Stimulated activated CD4-positive, alpha-beta T cell treated with anti-CD3 and anti-CD28 coated beads, Interleukin-15, amount 100 ng/mL, for 1 hour (primary cell): ENCODE measurements at places on chromosomes 2 and 18.

- DNase-seq = no peak
Measured at GRCh38 chr2:43107679-43108078, 118.7 kb downstream of the ZFP36L2 start.

DNA sequence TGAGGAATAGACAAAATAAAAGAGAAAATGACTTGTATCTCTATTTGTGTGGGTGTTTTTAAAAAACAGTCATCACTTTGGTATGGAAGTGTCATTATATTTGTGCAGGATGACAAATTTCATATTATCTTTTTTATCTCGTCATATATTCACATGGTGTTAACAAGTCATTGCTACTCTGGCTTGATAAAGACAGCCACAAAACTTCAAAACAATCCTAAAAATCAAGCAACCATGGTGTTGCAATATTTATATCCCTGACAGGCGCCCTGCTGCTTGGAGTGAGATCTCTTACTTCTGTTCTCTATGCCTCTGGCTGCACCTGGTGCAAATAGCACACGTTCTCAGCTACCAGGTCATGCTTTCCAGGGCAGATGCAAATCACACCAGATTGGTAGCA lies 278.0 kb upstream of the EPHA4 start:
- no peak for DNase-seq

DNA sequence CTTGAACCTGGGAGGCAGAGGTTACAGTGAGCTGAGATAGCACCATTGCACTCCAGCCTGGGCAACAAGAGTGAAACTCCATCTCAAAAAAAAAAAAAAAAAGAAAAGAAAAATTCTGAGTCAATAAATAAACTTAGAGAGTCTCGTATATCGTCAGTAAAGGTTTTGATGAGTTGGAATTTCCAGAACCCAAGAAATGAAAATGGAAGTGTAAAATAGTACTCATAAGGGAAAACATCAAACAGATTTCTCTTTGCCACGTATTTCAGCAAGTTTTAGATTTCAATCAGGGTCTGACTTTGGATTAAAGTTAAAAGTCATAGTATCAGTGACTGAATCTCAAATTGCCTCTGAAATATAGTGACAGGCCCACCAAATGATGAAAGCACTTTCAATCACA lies 71.4 kb upstream of the SPOPL start:
- DNase-seq = no peak

GRCh38 chr2:70898363-70899240 lies 37.1 kb upstream of the ATP6V1B1 start:
- no peak for DNase-seq

GRCh38 chr2:122999821-123000220 lies 1025.3 kb upstream of the CNTNAP5 start:
- DNase-seq = no peak

DNA sequence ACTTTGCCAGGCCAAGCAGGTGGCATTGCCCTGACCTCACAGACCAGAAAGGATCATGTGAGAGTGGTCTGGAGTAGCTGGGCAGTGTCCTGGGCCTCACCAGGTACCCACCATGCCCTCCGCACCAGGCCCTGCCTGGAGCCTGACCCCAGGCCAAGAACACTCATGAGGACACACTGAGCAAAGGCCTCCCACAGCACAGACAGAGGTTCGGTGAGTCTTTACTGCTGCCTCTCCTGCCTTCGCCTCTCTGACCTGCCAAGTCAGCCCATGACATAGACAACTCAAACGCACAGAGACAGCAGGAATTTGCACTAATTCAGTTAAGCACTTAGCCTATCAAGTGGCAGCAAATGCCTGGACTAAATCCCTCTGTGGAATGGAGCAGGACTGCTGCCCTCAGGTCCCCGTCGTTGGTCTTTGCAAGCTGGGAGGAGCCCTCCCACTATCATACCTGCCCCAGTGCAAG lies 62.5 kb downstream of the RHOB start:
- DNase-seq = no peak

GRCh38 chr2:101821059-101821805 lies 123.7 kb downstream of the MAP4K4 start:
- DNase-seq = no peak

DNA sequence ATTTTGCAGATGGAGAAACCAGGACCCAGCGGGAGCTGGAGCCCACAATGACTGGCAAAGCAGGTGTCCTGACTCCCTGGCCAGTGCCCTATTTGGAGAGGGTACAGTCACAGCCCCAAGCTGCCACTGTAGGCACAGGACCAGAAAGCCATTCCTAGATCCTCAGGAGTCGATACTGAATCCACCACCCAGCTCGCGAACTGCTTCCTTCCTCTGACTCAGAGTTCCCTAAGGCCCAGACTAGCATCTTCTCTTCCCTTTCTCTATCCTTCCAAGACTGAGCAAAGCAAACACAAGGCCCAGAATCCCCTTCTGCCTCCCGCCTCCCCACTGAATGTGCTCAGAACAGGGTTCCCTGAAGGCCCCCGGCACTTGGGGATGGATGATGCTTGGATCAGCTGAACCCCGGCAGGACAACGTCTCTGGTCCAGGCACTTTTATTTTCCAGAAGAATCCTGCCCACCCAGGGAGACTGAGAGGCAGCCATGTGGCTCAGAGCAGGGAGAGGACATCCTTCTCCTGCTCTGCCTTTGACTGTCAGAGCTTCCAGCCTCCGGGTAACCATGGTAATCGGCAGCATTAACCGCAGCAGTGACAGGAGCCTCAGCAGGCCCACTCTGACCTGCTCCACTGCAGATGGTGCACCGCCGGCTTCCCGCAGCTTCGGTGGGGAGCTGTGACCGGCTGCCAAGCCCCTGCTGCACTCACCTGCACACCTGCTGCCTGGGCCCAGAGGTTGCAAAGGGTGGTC lies 34.8 kb upstream of the KLHL29 start:
- no peak for DNase-seq

- DNase-seq = no peak
Measured at GRCh38 chr18:11600321-11600720, 9.1 kb upstream of the SLC35G4 start.

- no peak for DNase-seq
Measured at GRCh38 chr2:28480403-28481049, 15.3 kb upstream of the PLB1 start.

- DNase-seq = no peak
Measured at GRCh38 chr2:239966029-239966852, 58.9 kb downstream of the NDUFA10 start.

GRCh38 chr2:170122883-170123547 lies 54.9 kb upstream of the MYO3B start:
- DNase-seq = no peak

DNA sequence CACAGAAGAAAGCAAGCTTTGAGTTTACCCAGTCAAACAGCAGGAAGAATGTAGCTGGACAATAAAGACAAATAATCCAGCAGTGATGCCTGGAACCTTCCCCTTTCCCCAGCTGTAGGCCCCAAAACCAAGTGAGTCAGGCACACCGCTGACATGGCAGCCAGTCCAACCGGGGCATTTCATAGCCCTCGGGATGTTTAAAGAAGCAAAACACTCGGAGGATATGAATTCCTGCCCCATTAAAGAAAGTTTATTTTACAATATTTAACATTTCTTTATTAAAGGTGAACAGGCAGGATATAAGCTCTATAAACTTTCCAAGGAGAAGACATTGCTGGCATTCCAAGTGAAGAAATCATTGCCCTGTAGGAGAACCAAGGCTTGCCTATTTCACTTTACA lies 507.6 kb upstream of the TNP1 start:
- no peak for DNase-seq

GRCh38 chr2:70498054-70498453 lies 55.6 kb downstream of the TGFA start:
- no peak for DNase-seq

DNA sequence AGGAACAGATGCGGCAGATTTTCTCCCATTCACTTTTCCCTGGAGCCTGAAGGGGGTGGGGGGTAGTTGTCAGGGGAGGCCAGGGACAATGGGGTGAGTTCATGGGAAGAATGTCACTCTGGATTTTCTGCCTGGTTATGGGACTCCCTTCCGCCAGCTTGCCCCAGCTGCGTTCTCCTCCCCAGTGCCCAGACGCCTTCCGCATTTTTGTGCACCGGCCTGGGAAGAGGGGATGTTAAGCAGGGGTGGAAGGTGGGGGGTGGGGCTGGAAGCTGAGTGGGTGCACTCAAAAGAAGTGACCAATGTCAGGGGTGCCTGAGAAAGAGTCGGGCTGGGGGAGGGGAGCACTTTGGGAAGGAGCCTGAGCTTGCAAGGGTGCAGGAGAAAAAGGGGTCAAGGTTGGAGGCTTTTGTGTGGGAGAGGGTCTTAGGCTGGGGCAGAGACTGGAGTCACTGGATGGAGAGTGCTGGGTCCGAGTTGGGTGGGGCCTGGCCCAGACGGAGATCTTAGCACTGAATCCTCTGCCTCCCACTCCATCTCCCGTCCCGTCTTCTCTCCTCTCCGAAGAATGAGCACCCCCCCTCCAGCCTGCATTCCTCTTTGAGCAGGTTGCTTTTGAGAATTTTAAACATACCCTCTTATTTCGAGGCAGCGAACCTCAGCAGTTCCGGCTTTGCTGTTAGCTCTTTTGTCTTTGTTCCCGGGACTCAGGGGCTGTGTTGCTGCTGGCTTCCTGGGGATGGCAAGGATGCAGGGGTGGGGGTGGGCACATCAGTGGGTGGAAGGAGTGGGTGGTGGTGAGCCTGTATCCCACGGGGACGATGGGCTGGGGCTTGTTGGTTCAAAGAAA lies 2.7 kb downstream of the IGFBP2 start:
- no peak for DNase-seq

DNA sequence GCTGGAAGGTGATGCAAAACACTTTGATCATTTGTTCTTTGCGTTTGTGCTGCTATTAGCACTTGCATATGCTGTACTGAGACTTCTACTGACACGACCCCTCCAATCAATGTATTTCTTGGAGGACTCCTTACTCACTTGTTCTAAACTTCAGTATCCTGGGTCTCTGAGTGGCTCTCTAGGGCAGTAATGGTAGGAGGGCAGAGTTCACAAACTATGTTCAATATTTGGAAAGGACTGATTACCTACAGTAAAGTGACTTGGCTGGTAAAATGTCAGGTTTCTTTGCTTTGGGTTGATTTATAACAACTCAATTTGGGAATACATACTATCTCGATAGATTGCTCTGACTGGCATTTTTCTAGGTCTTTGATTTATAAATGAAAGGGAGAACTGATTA lies 93.7 kb downstream of the TRIM43 start:
- no peak for DNase-seq

DNA sequence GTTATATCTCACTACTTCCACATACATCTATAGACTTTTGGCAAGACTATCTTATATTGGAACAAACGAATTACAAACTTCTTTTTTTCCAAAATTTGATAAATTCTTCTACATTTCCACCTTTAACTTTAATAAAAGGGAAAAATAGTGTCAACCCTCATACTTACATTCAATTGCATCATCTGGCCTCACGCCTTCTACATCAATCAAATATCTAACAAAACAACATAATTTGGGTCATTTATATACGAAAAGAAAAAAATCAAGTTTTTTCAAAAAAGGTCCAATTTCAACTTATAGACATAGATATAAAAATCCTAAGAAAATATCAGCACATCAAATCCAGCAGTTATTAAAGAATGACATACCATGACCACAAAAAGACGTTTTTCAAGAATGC lies 12.9 kb downstream of the DUSP11 start:
- DNase-seq = no peak

- no peak for DNase-seq
Measured at GRCh38 chr2:85668857-85669142, 801 bp upstream of the SFTPB start.

DNA sequence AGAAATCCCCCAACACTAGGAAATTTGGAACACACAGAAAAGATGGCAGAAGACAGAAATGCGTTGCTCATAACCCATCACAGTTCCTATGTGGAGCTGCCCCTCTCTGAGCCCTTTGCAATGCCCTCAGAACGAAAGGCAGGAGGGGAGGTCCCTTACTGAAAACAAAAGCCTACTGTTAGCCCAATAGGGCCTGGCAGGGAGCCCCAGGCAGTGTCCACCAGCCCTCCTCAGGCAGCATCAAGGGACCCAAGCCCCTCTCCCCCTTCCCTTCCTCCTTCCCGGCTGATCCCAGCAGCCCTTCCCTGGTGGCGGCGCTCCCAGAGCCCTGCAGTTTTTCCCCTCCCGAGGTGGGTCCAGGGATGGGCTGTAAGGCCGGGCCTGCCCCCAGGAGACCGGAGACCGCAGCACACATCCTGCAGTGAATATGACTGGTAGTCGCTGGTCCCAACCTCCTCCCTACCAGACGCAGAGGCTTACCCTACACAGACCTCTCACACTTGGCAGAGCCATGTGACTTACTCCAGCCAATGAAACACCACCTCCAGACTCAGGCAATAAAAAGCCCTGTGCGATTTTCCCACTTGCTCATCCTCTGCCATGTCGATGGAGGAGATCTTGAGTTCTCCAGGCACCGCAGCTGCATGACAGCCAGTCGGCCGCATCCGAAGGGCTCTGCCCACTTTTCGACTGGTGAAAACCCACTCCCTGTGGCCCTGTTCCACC lies 19.4 kb upstream of the DUSP2 start:
- DNase-seq = no peak

- DNase-seq = no peak
Measured at GRCh38 chr2:160241251-160242137, 41.4 kb upstream of the ITGB6 start.

DNA sequence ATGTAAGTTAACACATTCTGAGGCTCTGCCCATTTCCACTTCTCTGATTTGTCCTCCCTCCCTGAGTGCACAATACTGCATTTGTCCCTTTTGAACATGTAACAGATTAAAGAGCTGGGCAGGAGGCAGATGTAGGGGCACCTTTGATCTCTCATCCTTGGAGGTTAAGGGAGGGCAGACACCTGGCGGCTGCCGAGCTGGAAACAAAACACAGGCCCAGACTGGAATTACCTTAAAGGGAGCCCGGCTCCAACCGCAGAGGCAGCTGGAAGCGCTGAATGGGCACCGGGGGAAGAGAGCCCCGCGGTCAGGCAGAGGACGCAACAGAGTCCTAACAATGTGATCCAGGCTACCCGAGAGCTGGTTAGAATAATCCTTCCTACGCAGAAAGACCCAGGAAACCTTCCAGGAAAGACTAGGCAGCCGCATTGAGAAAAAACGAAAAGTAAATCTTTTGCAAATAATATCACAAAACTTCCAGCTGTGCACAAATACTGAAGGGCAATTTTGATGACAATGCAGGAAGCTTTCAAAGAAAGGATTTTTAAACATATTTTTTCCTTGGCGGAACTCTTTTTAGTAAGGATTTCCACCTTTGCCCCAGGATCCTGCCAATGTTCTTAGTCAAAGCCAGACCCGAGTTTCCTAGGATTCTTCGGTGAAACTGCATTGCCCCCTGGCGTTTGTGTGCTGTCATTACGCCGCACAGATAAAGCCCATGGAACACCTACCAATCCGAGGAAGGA lies 216.0 kb downstream of the TGIF1 start:
- peak; percentile 56 for DNase-seq

- DNase-seq = no peak
Measured at GRCh38 chr2:148638543-148638942, 6.0 kb upstream of the EPC2 start.

- no peak for DNase-seq
Measured at GRCh38 chr2:68829749-68830148, 41.4 kb downstream of the BMP10 start.

GRCh38 chr18:27887287-27887686 lies 289.6 kb downstream of the CDH2 start:
- DNase-seq = no peak
